ENCODE measurements at places on chromosomes 4 and X. TPM values are rescaled to one million over a fixed set of nuclear protein-coding genes. Genes with fewer than 3 reads are reported as not detected.

- no peak for DNase-seq
These were observed 49.3 kb upstream of the MED14 start for GRCh38 chrX:40784516-40785151.

DNA sequence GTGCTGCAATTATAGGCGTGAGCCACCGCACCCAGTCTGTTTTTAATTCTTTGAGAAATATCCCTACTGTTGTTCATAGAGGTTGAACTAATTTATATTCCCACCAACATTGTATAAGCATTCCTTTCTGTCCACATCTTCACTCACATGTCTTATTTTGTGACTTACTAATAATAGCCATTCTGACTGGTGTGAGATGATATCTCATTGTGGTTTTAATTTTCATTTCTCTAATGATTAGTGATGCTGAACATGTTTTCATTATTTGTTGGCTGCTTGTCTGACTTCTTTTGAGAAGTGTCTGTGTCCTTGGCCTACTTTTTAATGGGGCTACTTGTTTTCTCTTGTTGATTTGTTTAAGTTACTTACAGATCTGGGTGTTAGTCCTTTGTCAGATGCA is 310.9 kb upstream of the MAOA start:
- DNase-seq = no peak

GRCh38 chrX:102697494-102697893 is 14.8 kb upstream of the GPRASP2 start:
- no peak for DNase-seq

PRRG1 gene
- total RNA-seq = 14.0 TPM

CFAP47 gene
- 0.16 TPM for total RNA-seq

GRCh38 chr4:5217421-5217820 is 166.1 kb downstream of the STK32B start:
- DNase-seq = no peak

DNA sequence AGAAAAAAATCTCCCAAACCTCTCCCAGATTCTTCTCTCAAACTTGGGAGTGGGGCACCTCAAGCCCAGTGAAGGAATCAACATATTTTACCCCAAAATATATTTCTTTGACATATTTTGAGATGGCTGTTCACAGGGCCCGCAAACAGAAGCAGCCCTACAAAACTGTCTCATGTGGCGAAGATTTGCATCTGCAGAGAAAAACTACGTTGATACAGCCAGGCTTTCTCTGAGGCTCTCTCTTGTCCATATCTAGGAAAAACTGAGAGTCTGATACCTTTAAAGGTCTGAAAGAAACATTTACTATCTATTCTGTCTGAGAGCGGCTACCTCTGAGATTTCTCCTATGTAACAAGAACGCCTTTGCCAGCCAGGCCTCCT is 23.3 kb upstream of the TMSB4X start:
- DNase-seq = no peak

Data from Caco-2 (cell line).